ENCODE measurements at places on chromosomes 7 and 10. TPM values are rescaled to one million over a fixed set of nuclear protein-coding genes. Genes with fewer than 3 reads are reported as not detected.

Gene PBLD
- 1.1 TPM for total RNA-seq

GRCh38 chr7:3246651-3247050 lies 54.4 kb upstream of the SDK1 start:
- peaks cover 9% of the 10 kb centered on the region for H3K27me3 ChIP-seq
- H3K4me1 ChIP-seq, result no peaks in the 10 kb centered on the region
- no peak overlapping the region for H3K4me3 ChIP-seq
- H3K36me3 ChIP-seq, result no peaks in the 10 kb centered on the region

Gene TAS2R3
- total RNA-seq, result 0.99 TPM

DNA sequence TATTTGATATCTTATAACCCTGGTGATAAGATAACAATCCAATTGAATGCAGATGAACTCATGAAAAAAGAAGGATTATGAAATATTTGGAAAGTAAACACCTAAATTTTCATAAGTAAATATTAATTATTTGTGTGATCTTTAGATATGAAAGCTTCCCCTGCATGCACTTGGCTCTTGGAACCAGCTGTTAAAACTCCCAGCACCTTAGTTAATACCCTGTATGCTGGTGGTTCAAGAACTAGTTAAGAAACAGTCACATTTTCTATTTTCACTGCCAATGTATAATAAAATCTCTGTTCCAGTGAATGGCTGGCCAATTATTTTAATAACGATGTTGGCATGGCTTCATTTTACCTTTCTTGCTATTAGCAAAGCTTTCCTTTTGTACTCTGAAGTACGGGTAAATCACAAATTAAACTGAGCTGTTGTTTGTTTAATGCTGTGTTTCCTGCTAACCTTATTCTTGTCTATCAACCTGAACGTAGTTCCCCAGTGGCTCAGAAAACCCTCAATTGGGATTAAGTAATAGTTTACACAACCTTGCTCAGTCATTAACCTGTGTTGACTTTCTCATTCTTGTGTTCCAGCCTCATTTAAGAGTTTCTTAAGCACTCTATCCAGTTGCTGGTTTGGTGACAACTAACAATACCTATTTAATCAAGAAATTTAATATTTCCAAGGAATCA lies 38.9 kb downstream of the MET start:
- peaks cover 7% of the 10 kb centered on the region for H3K27me3 ChIP-seq
- no peak overlapping the region for H3K27ac ChIP-seq
- DNase-seq, result no peak
- no peaks in the 10 kb centered on the region for H3K4me1 ChIP-seq
- H3K36me3 ChIP-seq, result no peaks in the 10 kb centered on the region

GRCh38 chr10:92688927-92689662 lies 660 bp upstream of the HHEX start:
- no peak overlapping the region for H3K27ac ChIP-seq
- peaks cover 23% of the 10 kb centered on the region for H3K4me1 ChIP-seq
- H3K36me3 ChIP-seq, result no peaks in the 10 kb centered on the region
- H3K4me3 ChIP-seq, result peak overlapping the region; percentile 73
- DNase-seq, result no peak
- peaks cover 82% of the 10 kb centered on the region for H3K27me3 ChIP-seq
